ENCODE measurements at places on chromosomes 16 and 17.

DNA sequence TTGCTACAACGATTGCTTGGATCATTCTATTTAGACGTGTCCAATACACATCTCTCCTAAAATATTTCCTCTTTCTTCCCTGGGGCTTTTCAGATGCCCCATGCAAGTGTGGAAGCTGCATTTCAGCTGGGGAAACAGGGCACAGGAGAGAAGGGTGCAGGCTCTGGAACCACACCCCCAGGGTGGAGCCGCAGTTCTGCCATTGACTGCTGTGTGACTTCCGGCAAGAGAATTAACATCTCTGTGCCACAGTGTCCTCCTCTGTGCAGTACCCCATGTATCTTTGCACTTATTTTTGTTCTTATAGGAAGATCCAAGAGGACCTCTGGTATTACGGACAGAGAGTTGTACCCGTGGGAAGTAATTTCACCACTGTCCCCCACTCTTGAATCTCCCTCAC, 405.3 kb upstream of the EEF2KMT start:
- DNase-seq, result no peak

GRCh38 chr17:39339272-39339671, 62.2 kb downstream of the FBXL20 start:
- no peak for DNase-seq

GRCh38 chr16:65071433-65072311, 50.2 kb downstream of the CDH11 start:
- no peak for DNase-seq

- DNase-seq, result no peak
These were observed 73.7 kb downstream of the IRX3 start for GRCh38 chr16:54212893-54213292.

DNA sequence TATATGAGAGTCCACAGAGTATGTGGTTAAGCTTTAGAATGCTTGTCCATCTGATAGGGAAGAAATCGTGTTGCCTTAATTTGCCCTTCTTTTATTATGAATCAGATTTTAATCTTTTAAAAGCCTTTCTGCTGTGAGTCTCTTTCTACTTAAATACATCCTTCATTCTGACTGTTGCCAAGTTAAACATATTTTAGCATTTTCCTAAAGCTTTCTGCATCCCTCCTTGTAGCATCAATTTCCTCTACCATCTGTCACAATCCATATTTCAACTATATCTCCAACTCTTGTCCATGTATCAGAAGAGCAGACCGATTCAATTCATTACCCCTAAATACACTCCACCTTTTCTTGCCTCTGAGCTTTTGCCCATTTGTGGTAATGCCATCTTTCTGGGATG, 20.5 kb upstream of the FA2H start:
- no peak for DNase-seq

DNA sequence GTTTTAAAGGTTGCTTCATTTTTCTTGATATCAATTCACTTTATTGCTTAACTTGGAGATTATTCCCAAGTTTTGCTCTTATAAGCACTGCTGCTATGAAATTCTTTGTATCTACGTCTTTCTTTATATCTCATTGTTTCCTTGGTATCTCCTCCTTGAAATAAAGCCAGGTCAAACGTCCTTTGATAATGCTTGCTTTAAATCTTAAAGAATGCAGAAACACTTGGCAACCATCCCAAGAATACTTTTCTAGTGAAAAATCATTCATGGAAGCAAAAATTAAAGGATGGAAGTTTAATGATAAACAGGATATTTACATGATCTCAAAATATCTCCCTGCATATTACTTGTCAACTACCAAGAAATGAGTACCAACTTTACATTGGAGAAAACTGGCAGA, 175.2 kb downstream of the CPPED1 start:
- DNase-seq, result no peak

- DNase-seq, result no peak
These were observed 16.5 kb downstream of the TSPOAP1 start for GRCh38 chr17:58312021-58312630.

DNA sequence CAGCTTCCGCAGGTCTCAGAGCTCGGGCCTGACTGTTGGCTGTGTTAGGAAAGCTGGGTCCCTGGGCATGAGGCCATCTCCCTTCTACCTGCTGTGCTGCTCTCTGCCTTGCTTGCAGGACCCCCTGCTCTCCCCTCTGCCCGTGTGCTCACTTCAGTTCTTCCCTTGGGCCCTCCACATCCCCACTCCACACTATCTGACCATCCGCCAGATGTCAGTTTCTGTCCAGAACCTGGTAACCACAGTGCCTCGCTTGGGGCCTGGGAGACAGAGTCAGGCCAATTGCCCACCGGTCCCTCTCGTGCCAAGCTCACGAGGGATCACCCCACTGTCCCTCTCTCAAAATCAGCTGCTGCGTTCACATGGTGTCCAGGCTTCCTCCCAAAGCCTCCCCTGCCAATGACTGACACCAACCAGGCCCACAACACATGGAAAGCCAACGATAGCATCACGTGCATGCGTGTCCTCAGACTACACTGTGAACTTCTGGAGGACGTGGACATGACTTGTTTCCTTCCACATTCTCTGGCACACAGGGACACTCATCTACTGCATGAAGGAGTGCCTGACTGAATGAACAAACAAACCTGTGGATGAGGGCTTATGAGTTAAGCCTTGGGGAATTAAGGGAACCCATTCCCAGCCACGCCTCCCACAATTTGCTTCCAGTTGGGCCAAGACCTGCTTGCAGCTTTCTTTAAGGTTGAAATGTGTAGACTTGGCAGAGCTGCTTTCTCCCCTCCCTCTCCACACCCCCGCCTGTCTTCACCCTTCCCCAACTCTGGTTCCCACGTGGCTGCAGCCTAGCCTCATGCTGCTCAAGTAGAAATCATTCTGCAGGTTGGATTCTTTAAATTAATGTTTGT, 72.5 kb upstream of the ZNF423 start:
- DNase-seq, result no peak

DNA sequence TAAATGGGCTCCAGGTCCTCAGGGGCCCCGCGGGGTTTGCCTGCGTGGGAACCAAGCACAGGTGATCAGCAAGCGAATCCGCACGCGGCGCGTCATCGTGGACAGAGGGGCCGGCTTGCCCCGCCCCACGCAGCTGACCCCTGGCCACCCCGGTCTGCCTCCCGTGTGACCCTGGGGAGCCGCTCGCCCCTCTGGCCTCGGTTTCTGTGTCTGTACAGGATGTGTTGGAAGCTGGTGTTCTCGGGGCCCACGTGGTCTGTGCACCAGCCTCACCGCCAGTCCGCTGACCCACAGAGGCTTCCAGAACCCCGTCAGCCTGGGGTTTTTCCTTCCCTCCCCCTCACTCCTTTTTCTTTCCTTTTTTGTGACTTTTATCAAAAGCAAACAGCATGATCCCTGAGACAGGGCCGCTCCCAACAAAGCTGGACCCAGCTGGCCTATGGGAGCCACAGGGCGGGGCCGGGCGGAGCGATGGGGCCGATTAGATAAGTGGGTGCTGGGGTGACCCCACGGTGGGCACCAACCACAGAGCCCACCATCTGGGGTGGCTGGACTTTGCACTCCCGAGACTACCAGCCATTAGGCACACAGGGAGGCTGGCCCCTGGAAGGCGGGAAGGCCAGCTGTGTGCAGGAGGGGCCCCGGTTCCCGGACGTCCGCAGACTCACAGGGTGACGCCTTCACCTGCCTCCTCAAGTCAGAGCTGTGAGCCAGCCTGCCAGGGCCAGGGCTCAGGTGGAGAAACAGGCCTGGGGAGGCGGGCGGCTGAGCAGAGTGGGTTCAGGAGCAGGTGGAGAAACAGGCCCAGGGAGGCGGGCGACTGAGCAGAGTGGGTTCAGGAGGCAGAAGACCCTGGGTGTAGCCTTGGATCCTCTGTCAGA, 56.0 kb downstream of the ZFPM1 start:
- no peak for DNase-seq

- no peak for DNase-seq
These were observed 11.4 kb upstream of the KREMEN2 start for GRCh38 chr16:2952679-2953078.

DNA sequence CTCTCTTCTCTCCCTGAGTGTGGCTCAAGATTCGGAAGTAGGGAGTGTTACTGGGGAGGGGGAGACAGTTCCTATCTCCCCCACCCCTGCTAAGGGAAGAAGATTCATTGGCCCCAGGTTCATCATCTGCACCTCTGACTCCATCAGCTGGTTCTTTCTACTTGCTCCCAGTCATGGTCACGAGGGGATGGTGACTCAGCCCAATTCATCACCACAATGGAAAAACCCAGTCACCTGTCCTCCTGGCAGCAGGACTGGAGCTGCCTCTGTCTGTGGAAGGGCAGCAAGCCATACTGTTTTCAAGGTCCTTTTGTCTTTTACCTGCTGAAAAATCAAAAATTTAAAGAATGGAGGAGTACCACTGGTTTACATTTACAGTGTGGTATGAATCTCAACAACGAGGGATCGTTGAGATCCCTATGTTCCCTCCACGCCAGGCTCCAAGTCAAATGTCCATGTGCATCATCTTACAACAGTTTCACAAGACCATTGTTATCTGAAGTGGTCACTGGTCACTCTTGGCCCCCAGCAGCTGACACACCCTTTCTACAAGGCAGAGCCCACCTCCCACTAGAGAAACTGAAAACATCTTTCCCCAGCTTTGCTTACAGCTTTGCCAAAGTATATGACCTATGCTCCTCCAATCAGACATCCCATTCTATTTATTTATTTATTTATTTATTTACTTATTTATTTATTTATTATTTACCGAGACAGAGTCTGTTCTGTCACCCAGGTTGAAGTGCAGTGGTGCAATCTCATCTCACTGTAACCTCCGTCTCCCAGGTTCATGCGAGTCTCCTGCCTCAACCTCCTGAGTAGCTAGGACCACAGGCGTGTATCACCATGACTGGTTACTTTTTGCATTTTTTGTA, 40.4 kb upstream of the NDRG4 start:
- no peak for DNase-seq

- peak; percentile 51 for DNase-seq
These were observed 25.0 kb downstream of the MAP3K3 start for GRCh38 chr17:63647065-63647725.

GRCh38 chr17:39569126-39569525, 38.6 kb downstream of the NEUROD2 start:
- no peak for DNase-seq

- DNase-seq, result no peak
These were observed 773 bp upstream of the NETO2 start for GRCh38 chr16:47144559-47144877.

DNA sequence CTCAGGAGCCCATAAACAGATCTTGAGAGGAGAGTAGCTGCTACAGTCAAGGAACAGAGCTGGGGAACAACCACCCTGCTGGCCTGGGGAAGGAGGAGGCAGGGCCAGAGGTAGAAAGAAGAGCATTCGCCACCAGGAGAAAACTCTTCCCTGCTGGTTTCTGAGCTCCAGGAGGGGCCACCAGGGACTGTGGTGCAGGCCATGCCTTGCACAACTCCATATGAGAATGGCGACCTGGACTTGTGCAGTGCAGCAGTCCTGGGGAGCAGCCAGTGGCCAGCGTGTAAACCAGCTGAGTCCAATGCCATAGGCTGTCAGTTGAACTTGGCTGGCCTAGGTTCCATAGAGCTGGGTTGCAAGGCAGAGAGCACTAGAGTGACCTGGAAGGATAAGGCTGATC, 11.6 kb downstream of the SLC13A2 start:
- DNase-seq, result no peak

DNA sequence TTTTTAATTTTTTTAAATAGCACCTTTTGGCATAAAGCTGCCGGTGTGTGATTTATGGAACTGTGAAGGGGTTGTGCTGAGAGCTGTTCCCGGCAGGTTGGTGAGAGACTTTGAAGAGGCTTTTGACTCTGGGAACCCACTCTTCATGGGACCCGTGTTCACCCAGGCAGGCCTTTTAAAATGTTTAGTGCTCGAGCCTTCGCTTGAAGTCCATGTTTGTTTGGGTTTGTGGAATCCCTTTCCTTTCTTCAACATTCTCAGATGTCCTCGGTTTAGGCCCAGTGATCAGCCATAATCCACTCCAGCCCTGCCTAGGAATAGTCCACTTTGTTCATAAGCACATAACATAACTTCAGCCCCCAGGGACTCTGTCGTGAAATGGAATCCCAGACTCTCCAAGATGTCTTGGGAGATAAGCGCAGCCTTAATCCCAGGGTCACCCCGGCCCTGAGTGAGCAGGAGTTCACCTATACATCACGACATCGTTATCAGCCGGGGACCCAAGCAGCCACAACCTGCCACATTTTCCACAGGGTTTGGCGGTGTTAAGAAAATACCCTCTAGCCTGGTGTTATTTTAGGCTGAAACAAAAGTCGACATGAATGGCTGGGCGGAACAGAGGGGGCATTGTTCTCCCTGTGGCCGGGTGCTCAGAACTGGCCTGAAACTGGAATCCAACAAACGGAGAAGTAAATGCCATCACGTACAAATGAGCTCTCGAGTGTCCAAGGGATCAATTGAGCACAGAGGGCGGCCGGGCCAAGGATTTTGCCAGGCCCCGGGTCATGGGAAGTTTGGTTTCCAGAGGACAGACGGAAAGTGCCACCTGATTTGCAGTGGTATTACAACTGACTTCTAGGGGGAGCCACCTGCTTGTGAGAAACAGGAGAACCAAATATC, 145.7 kb upstream of the IRX3 start:
- DNase-seq, result no peak

DNA sequence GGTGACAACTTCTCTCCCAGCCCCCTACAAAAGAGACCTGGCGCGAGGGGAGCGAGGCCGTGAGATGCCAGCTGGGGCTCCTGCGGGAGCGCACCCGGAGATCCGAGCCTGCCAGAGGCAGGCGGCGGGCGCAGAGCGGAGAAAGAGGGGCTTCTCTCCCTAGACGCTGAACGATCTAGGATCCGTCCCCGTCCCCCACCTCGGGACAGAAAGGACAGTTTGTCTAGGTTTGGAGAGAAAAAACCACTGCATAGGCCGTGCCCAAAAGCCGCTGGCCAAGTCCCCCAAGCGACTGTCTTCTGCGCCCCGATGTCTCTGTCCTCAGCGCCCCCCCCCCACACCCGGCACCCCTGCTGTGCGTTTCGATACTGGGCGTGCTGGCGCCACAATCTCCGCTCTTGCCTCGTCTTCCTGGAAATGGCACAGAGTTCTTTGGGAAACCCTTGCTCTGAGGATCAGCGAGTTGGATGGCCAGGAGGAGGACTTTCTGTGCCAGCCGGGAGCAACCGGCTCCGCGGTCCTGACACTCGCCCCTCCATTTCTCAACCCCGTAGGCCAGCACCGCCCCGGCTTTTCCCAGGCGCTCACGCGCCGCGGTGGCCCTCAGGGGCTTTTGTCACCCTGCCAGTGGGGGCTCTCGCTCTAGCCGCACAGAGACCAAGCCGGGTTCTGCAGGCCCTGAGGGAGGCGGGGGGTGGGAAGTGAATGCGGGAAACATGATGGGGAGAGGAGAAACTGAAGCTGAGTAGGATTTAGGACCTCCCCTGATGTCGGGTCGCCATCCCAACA, 1.0 kb downstream of the SSTR2 start:
- no peak for DNase-seq

GRCh38 chr17:61285526-61286320, 113.9 kb upstream of the TBX2 start:
- DNase-seq, result peak; percentile 85
